Hematopoietic multipotent progenitor cell (in vitro differentiated cells): ENCODE measurements at places on chromosomes 12 and 14. TPM values are rescaled to one million over a fixed set of nuclear protein-coding genes. Genes with fewer than 3 reads are reported as not detected.

GRCh38 chr12:22755629-22756028, 130.7 kb downstream of the ETNK1 start:
- DNase-seq = peak; percentile 0

DNA sequence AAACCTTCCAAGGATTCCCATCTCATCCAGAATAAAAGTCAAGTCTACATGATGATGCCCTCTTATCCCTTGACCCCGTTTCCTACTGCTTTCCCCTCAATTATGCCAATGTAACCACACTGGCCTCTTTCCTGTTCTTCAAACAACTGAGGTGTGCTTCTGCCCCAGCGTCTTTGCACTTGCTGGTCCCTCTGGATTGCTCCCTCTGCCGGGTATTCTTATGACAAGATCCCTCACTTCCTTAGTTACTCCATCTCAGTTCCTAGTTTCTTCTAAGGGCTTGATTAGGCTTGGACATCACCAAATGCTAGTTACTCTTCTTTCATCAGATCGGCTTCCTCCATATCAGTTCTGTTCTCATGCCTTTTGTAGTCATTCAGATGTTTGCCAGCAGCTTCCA, 32.7 kb upstream of the PELI2 start:
- no peak for DNase-seq

DNA sequence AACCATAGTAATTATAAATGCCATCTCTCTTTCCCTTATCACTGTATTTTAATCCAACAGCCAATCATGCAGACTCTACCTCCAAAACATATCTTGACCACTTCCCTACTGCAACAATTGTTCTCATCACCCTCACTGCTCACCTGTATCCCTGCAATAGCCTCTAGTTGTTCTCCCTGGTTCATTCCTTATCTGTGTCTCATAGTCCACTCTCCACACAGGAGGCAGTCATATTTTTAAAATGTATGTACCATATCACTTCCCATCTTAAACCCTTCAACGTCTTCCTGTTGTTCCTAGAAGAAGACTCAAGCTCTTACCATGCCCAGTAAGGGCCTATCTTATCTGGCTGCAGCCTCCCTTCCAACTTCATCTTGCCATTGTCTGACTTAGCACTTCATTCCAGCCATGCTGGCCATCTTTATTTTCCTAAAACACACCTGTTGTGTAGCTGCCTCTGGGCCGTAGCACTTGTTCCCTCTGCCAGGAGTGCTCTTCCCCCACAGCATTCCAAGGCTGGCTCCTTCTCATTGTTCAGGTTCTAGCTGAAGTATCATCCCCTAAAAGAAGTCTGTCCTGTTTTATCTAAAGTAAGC, 27.8 kb upstream of the BHLHE41 start:
- DNase-seq = no peak

- no peak for DNase-seq
These were observed 90.2 kb downstream of the TTLL5 start for GRCh38 chr14:75751296-75751695.

DNA sequence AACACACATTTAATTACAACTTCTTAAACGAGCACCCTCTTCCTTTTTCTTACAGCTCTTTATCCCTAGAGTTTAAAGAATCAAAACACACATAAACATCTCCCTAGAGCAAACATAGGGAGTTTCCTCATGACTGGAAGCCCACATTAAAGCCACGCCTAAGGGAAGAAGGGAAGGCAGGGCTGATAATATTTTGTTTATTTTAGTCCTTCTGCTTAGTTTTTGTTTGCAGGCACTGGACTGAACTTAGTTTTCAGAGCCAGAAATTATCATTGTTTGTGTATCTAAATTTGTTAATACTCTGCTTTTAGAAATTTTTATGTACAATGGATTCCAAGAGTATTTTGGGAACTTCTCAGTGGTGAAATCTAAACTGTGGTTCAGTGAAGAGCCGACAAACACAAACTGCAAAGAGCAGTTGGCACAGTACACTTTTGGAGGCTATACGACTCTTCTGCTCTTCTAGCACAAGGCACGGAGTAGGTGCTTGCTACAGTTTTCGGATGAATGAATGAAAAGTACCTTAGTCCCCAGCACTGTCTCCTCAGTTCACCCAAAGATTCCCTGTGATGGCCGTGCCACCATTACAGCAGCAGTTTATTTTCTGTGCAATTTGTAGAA, 17.6 kb upstream of the AMIGO2 start:
- no peak for DNase-seq

Gene KRT78
- not detected for total RNA-seq

Gene CYP46A1
- not detected for total RNA-seq

Gene P2RX2
- not detected for total RNA-seq

Gene PLEK2
- not detected for total RNA-seq
